ENCODE measurements at places on chromosomes 1 and 21.

DNA sequence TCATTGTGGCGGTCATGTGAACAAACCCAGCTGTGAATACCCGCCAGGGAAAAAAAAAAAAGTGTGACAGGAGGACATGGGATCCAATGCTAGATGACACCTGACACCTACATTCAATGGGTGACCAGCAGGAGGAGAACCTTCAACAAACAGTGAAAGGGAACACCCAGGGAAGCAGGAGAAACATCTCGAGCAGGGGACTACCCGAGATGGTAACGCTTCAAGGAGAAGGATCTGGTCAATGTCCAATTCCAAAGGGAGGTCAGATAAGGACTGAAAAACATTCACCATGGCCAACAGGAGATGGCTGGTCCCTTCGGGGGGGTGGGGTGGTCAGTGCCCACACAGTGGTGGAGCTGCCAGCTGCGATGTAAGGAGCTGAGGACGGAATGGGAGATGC, 46.3 kb downstream of the PTPN14 start:
- DNase-seq, result no peak

DNA sequence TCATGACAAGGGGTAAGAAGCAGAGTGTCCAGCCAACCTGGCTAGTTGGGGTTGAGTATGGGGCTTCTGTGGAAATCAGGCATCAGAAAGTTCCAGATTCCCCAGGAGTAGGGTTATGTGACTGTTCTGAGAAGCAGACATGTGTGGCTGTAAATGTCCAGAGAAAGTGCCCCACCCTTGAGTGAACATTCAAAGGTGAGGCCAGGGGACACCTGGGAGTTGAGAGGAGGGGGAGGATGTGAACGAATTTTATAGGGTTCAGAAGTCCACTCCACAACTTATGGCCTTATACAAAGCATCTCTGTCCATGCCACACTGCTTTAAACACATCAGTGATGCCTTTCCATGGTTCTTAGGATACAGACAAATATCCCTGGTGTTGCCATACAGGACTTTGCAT, 133.3 kb downstream of the IGSF21 start:
- no peak for DNase-seq

- no peak for DNase-seq
These were observed 207.0 kb downstream of the SIPA1L2 start for GRCh38 chr1:232422898-232423297.

DNA sequence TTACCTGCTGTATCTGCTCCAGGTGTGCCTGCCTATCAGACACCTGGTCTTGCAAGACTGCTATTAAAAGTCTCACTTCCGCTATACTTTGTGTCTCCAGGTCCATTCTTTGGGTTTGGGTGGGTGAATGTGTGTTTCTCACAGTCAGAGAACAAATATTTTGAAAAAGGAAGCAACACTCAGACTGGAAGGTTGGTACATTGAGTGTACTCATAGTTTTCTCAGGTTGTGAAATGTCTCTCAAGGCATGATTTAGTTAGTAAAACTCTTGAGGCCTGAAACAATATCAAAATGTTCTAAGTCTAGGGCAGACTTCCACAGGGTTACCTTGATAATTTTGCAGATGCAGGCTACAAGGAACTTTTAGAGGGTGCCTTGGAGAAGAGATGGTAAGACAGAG, 429.9 kb upstream of the ZRANB2 start:
- DNase-seq, result no peak

DNA sequence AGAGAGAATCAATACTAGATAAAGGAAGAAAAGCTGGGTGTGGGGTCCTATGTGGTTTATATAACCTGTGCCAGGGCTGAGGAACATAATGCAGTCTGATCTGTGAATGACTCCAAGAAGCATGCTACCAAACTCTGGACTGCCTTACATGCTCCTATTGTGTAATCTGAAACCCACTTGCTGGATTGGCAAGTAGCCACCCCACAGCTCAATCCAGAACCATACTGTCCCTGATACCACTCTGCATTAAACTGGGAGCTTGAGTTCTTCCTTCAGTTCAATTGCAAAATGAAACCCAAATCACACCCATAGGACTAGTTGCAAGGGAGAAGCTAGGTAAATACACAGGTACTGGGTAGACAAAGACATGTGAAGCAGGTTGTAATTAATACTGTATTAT, 115.4 kb upstream of the NEGR1 start:
- no peak for DNase-seq

GRCh38 chr1:29601021-29601420, 364.7 kb downstream of the PTPRU start:
- no peak for DNase-seq

GRCh38 chr1:160400646-160401486, 502 bp downstream of the VANGL2 start:
- no peak for DNase-seq

- DNase-seq, result no peak
These were observed 159.7 kb upstream of the NRIP1 start for GRCh38 chr21:15224346-15225086.

DNA sequence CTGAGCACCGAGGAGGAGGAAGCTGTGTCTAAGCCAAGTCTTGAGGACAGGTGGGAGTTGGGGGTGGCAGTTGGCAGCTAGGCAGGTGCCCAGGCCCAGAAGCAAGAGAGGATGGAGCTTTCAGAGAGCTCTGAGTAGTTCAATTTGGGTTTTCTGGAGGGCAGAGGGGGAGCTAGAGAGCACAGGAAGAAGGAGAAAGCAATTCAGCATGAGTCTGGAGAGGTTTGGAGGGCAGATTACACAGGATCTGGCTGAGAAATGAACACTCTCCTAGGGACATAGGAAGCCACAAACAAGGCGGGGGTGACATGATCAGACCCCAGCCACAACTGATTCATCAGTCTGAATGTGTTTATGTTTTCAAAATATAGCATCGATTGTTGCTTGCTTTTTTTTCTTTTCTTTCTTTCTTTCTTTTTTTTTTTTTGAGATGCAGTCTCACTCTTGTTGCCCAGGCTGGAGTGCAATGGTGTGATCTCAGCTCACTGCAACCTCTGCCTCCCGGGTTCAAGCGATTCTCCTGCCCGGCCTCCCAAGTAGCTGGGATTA, 23.8 kb downstream of the PTPRF start:
- no peak for DNase-seq

DNA sequence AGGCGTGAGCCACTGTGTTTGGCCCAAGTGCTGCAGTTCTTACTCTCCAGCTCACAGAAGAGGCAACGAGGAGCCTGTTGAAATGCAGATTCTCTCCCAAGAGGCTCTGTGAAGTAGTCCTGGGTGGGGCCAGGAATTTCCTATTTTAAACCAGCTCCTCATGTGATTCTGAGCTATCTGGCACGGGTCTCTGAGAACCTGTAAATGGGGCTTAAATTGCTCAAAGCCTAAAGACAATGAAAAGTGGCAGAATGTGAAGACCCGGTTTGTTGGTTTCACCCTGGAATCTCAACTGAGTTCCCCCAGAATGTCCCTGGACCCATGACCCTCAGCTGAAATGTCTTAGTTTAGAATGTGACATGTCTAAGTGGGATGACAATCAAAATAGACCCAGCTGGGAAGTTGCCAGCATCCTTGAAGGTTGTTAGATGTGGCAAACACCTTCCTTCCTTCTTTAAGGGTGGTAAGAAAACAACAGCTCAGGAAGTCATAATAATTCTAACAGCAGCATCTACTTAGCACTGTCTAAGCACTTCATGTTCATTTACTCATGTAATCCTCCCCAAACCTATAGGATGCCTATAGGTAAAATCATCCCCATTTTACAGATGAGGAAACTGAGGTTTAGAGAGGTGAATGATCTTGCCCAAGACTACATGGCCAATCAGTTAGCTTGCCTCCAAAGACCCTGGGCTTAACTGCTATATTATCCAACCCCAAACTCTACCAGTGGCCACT, 20.9 kb upstream of the ATP5PO start:
- no peak for DNase-seq

GRCh38 chr1:164188497-164188896, 370.5 kb upstream of the PBX1 start:
- DNase-seq, result no peak

DNA sequence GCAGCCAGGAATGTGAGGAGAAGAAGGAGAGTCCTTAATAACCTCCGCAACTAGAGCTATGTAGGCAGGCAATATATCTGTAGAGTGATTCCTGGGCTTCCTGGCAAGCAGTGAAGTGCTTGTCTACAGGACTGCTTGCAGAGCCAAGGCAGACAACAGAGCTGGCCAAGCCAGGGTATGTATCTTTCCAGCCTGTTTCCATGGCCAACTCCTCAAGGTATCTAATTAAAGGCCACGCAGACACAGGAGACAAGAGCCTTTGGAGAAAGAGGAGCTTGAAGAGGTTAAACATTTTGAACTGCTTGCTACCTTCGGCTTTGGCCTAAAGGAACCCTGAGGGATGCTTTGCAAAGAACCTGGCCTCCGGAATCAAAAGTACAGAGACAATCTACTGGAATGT, 137.4 kb downstream of the PIGK start:
- DNase-seq, result no peak

- DNase-seq, result no peak
These were observed 667 bp upstream of the CYB561D1 start for GRCh38 chr1:109493227-109493626.

GRCh38 chr1:16147156-16147926, 8.5 kb downstream of the EPHA2 start:
- DNase-seq, result no peak

DNA sequence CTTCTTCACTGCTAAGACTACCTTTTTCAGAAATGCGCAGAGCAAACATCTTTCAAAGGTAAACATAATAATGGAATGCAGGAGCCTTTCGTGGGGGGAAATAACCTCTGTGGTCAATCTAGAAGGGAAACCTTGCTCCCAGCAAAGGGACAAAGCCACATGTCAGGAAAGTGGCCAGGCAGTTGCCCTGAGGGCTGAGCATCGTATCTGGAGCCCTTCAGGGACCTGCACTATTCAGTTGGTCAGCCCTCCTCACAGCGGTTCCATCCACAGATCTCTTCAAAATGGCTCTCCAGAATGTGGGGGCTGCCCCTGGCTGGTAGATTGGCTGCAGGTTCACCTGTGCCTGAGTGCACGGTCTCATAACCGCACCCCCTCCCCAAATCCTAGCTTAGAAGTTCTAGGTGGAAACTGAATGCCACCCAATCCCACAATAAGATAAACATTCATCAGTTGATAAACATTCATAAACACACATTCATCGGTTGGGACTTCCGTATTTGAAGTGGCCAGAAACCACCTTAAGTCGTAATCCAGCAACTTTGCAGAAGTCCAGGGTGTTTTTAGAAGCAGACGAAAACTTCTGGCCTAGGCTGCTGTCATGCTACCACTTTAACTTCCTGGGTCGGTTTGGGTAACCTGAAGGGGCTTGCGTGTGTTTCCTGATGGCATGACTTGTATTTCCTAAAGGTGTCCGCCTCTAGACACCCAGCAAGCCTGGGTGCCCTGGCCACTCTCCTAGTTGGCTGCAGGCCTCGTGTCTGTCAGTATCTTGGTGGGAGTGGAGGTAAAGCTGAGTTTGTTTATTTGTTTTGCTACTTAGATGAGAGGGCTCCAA, 50.5 kb downstream of the RASSF5 start:
- DNase-seq, result no peak

DNA sequence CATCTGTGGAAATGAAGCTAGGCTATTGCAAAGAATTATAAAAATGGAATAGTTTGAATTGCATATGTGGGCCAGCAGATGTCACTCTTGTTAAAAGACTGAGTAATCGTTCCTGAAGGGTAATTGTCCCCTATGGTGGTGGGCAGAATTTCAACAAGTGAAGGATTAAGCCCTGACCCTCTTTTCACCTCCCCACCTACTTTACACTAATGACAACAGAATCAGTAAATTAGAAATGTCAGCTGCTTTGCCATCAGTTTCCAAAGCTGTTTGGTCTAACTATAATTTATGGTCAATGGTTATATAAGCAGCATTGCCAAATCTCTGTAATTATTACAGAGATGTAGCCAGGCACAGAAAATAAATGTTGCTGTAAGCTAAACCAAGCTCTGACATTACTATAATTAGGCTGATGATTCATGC, 898.6 kb downstream of the AMY1C start:
- no peak for DNase-seq

- no peak for DNase-seq
These were observed 7.0 kb downstream of the TRIM11 start for GRCh38 chr1:228399531-228400236.

GRCh38 chr1:77473690-77474089, 191.9 kb downstream of the AK5 start:
- DNase-seq, result no peak

DNA sequence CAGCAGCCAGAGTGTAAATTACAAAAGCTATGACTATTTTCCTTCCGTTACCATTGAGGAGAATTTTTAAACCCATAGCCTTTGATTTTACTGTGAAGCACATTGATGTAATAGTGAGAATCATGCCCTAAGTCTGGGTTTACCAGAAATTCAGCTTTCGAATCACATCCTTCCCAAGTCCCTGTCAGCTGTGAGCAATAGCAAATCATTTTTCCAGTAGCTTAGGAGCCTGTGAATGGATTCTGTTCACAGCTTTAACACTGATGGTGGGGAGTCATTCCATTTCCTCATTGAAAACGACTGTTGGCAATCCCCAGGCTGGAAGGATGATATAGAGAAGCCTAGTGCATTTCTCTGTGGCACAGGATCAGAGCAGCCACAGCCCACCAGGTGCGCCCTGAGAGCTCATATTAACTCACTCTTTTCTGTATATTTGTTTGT, 82.2 kb upstream of the C1orf105 start:
- peak; percentile 21 for DNase-seq

DNA sequence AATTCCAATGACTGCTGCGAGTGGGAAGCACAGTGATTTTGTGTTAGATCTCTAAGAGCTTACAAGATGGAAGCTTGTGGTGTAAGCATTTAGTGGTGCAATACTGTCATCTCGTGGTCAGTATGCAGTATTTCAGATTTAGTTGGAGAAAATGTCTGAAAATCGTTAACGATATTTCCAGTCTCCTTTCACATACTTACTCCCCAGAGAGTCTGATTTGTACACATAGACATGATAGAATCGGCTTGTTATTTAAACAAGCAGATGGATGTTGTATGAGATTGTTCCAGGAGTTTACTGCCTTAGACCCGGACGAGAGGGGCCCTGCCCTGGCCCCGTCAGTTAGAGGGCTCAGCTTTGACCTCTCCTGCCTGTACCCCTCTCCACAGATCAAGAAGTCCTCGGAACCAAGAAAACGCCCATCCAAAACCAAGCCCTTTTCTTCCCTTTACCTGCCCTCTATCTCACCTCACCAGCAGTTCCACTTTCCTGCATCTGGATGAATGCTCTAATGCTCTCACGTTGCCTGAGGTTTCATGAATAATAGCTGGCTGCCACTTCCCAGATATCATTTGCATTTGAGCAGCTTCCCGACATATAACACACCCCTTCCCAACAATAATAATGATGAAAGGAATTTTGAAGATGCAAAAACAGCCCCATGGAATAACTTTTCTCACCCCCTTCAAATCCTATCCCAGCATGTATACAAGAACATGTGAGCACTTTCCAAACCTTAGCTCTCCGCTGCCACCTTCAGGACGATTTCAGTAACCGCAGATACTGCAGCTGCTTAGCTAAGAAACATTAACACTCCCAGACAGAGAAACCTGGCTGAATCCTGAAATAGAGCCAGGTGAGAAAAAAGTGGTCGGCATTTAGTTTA, 247.3 kb downstream of the LTN1 start:
- DNase-seq, result peak; percentile 56

DNA sequence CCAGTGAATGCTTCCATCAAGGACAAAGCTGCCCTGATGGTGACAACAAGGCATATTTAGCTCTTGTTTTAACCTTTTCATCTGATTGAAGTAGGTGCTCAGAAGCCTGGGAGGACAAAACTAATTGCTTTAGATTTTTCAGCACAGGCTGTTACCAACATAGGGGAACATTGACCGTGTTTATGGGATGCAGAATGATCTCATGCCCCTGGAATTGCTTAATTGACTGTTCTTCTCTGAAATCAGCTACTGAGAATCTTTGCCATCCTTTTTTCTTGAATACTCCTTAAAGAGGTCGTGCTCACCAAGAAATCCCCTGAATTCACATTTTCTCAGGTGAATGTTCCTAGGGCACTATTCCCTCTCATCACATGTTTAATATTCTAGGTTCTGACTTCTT, 95.9 kb upstream of the CCDC190 start:
- no peak for DNase-seq

Data from activated CD4-positive, alpha-beta T cell treated with anti-CD3 and anti-CD28 coated beads, Interleukin-2, amount 50 U/mL, for 24 hours (primary cell).